ENCODE measurements at places on chromosomes 7 and 10. TPM values are rescaled to one million over a fixed set of nuclear protein-coding genes. Genes with fewer than 3 reads are reported as not detected.

GRCh38 chr7:3916146-3916545 is 615.1 kb downstream of the SDK1 start:
- H3K4me1 ChIP-seq, result peaks cover 6% of the 10 kb centered on the region
- no peaks in the 10 kb centered on the region for H3K27me3 ChIP-seq
- DNase-seq, result no peak
- no peak overlapping the region for H3K27ac ChIP-seq

- H3K27me3 ChIP-seq, result no peaks in the 10 kb centered on the region
- H3K4me1 ChIP-seq, result no peaks in the 10 kb centered on the region
- H3K4me3 ChIP-seq, result no peak overlapping the region
These were observed 66.5 kb downstream of the JAZF1 start for GRCh38 chr7:28114056-28114455.

GRCh38 chr10:127310430-127310829 is 114.0 kb upstream of the INSYN2A start:
- no peaks in the 10 kb centered on the region for H3K4me1 ChIP-seq
- H3K4me3 ChIP-seq, result no peak overlapping the region
- DNase-seq, result no peak
- H3K36me3 ChIP-seq, result no peaks in the 10 kb centered on the region

GRCh38 chr7:44735403-44736165 is 13.1 kb upstream of the ZMIZ2 start:
- H3K27ac ChIP-seq, result peak overlapping the region; percentile 79
- peaks cover 31% of the 10 kb centered on the region for H3K4me1 ChIP-seq
- no peaks in the 10 kb centered on the region for H3K36me3 ChIP-seq
- DNase-seq, result peak; percentile 83
- H3K4me3 ChIP-seq, result no peak overlapping the region

DNA sequence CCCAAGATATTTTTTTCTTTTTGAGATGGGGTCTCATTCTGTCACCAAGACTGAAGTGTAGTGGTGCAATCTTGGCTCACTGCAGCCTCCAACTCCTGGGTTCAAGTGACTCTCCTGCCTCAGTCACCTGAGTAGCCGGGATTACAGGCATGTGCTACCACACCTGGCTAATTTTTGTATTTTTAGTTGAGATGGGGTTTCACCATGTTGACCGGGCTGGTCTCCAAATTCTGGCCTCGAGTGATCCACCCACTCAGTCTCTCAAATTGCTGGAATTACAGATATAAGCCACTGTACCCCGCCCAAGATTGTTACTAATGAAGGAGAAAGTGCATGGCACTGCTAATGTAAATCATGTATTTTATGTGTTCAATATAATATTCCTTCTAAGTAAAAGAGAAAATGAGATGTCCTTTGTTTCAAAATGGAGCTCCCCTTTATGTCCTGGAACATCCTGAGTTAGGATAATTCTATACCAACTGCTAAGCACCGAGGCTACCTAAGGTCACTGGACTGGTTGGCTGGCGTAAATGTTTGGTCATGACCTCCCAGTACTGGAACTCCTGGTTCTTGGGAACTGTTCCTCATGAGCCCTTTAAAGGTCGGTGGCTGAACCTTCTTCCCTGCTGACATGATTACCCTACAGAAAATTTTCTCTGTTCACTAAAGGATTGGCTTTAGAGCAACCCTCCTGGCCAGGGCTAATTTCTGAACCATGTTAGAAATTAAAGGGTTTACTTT is 59.9 kb downstream of the SLC16A9 start:
- no peak overlapping the region for H3K27ac ChIP-seq
- H3K27me3 ChIP-seq, result no peaks in the 10 kb centered on the region
- no peak for DNase-seq
- H3K4me3 ChIP-seq, result no peak overlapping the region
- peaks cover 5% of the 10 kb centered on the region for H3K4me1 ChIP-seq
- no peaks in the 10 kb centered on the region for H3K36me3 ChIP-seq

SPAM1 gene
- not detected for total RNA-seq

BMPER gene
- total RNA-seq, result not detected

RET gene
- 0.36 TPM for total RNA-seq

NPY4R gene
- total RNA-seq, result not detected

NAMPT gene
- total RNA-seq, result 932 TPM

MDFIC gene
- 79.4 TPM for total RNA-seq
